Breast epithelium (tissue), 4 donors: ENCODE measurements at places on chromosomes 4 and X. TPM values are rescaled to one million over a fixed set of nuclear protein-coding genes. Genes with fewer than 3 reads are reported as not detected.
A peak's percentile ranks its signal among the peaks of the same experiment; 100 is the strongest.

DNA sequence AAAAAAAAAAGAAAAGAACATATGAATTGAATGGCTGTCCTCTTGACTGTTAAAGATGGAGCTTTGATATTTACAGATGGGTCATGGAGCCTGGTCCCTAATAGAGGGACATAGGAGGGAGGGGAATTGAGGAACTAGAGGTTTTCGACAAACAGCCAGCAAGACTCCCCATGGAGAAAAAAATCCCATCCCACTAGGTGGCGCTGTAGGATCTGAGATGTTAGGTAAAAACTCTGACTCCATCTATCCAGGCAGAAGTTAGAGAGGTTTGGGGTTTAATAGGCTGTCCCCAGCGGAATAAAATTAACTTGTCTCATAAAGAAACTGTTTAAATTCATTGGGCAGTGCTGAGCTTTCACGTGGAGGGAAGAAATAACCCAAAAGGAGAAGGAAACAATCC is 45.9 kb downstream of the HMGB2 start:
- no peaks in the 10 kb centered on the region for H3K36me3 ChIP-seq
- H3K27me3 ChIP-seq, result no peaks in the 10 kb centered on the region
- DNase-seq, result no peak
- no peak overlapping the region for H3K4me3 ChIP-seq
- no peaks in the 10 kb centered on the region for H3K4me1 ChIP-seq
- H3K27ac ChIP-seq, result no peak overlapping the region

- DNase-seq, result no peak
- H3K27me3 ChIP-seq, result no peaks in the 10 kb centered on the region
- no peak overlapping the region for H3K4me3 ChIP-seq
- H3K36me3 ChIP-seq, result no peaks in the 10 kb centered on the region
- H3K27ac ChIP-seq, result no peak overlapping the region
Observed at GRCh38 chr4:135564090-135564489, 1362.5 kb upstream of the PABPC4L start.

DNA sequence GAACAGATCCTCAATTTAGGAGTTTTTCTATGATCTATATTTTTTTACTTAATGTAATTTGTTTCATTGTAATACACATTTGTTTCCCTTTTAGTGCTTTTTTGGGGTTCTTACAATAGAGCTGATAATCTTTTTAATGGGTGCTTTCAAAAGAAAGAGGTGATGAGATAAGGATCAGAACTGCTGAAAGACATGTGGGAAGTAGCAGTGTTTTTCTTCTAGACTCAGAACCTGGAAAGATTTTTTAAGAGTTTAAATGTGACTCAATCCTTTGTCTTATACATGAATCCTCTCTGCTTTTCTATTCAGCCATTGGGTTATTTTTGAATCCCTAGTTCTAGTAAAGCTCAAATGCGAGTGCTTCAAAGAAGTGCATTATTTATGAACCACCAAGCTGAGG is 25.6 kb downstream of the UCHL1 start:
- no peaks in the 10 kb centered on the region for H3K4me1 ChIP-seq
- H3K4me3 ChIP-seq, result no peak overlapping the region
- no peak for DNase-seq
- no peaks in the 10 kb centered on the region for H3K36me3 ChIP-seq
- H3K27ac ChIP-seq, result no peak overlapping the region

DNA sequence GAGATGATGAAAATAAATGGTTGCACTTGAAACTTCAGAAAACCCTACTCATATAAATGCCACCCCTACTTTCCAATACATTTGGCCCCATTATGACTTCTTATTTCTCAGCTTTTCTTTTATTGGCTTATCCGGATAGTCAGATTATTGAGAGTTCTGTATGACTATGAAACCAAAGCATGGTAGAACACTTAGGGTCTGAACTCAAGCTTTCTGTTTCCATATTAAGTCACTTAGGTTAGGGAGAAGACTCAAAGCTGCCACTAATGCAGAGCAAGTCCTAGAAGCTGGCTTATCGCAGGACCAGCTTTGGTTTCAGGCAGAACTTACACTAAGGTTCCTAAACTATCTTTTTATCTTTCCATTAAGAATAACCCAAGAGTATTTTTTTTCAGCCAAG is 229.9 kb upstream of the CPEB2 start:
- H3K27ac ChIP-seq, result no peak overlapping the region
- H3K4me3 ChIP-seq, result no peak overlapping the region
- no peaks in the 10 kb centered on the region for H3K4me1 ChIP-seq
- H3K36me3 ChIP-seq, result no peaks in the 10 kb centered on the region

DNA sequence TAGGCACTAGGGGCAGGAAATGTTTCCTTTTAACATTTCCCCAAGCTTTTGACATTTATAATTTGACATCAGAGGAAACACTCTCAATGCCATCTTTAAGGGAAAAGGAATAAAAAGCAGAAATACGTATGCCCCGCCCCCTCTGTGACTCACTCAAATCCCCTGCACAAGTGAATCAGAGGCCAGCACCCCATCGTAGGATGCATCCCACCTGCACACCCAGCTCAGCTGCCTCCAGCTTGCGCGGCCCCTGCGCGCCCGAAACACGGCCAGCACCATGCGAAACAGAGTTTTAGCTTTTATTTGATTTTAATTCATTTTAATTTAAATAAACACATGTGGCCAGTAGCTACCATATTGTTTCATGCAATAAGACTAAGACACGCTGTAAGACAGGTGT is 29.5 kb downstream of the ABLIM2 start:
- DNase-seq, result no peak
- H3K4me1 ChIP-seq, result no peaks in the 10 kb centered on the region
- no peaks in the 10 kb centered on the region for H3K36me3 ChIP-seq
- H3K27me3 ChIP-seq, result no peaks in the 10 kb centered on the region

DNA sequence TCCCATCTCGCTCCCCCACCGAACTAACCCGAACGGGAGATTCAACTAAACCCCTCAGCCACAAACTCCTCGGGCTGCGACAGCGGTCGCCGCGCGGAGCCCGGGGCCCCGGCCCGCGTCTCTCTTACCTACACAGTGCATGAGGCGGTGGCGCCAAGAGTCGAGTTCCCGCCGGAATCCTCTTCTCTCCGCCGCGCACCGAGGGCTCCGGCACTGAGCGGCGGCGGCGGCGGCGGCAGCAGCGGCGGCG is 160 bp downstream of the LCORL start:
- H3K27ac ChIP-seq, result peak overlapping the region; percentile 95
- peak overlapping the region; percentile 94 for H3K4me3 ChIP-seq
- H3K36me3 ChIP-seq, result no peaks in the 10 kb centered on the region

- no peaks in the 10 kb centered on the region for H3K4me1 ChIP-seq
- no peaks in the 10 kb centered on the region for H3K27me3 ChIP-seq
- no peaks in the 10 kb centered on the region for H3K36me3 ChIP-seq
- no peak overlapping the region for H3K4me3 ChIP-seq
- H3K27ac ChIP-seq, result no peak overlapping the region
- no peak for DNase-seq
Observed at GRCh38 chr4:95957054-95957453, 117.2 kb downstream of the PDHA2 start.

GRCh38 chr4:3047464-3048286 is 26.7 kb downstream of the HTT-AS start:
- no peaks in the 10 kb centered on the region for H3K4me1 ChIP-seq
- H3K27me3 ChIP-seq, result no peaks in the 10 kb centered on the region
- H3K27ac ChIP-seq, result no peak overlapping the region

- H3K36me3 ChIP-seq, result no peaks in the 10 kb centered on the region
- no peak overlapping the region for H3K4me3 ChIP-seq
- no peaks in the 10 kb centered on the region for H3K27me3 ChIP-seq
Observed at GRCh38 chr4:182644683-182645050, 272.5 kb downstream of the DCTD start.

- H3K27me3 ChIP-seq, result no peaks in the 10 kb centered on the region
- no peak overlapping the region for H3K27ac ChIP-seq
- H3K36me3 ChIP-seq, result no peaks in the 10 kb centered on the region
- H3K4me3 ChIP-seq, result no peak overlapping the region
Observed at GRCh38 chrX:31199056-31199839, 127.4 kb upstream of the FTHL17 start.

- peaks cover 10% of the 10 kb centered on the region for H3K27me3 ChIP-seq
- DNase-seq, result no peak
- H3K27ac ChIP-seq, result no peak overlapping the region
Observed at GRCh38 chrX:22155126-22155525, 117.6 kb upstream of the CBLL2 start.

DNA sequence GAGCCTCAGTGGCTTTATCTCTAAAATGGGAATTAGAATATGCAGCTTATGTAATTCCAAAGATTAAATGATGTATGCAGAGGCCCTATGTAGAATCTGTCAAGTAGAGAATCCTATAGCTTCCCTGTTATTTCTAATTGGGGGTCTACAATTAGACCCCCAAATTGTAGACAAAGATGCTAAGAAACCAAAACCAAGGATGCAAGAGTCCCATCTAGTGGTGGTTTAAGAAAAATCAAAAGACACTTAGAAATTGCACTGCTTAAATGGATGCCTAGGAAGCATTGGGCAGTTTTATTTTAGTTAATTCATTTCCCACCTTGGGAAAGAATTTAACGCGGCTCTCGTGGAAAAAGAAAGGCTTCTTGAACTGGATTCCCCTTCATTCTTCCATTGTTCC is 115.2 kb downstream of the GABRA2 start:
- no peak for DNase-seq
- no peak overlapping the region for H3K27ac ChIP-seq
- H3K36me3 ChIP-seq, result no peaks in the 10 kb centered on the region
- no peaks in the 10 kb centered on the region for H3K27me3 ChIP-seq
- no peak overlapping the region for H3K4me3 ChIP-seq

DNA sequence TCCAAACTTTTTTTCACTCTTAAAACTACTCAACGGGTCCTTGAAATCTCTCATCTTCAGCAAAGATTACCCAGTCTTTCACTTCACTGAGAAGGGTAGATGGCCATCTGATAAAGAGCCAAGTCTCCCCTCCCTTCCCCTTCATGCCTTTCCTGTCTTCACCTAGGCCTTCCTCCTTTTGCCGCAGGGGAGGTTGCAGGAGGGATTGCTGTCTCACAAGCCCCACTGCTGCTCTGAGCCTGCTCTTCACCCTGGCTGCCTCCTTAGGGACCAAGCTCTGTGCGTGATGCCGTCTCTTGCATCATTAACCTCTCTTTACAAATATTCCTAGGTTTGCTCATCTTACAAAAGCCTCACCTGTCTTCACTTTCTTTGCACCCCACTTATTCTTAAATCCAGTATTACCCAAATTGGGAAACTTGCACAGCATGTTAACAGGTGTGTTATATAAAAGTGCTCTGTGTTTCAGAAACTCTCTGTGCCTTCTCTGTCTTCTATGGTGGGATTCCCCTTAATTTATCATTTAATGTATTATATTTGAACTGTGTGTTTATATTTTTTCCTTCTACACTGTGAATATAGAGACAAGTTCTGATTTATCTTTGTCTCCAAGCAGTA is 3.8 kb downstream of the ZFX start:
- H3K4me3 ChIP-seq, result peak overlapping the region; percentile 21
- no peaks in the 10 kb centered on the region for H3K4me1 ChIP-seq
- no peak for DNase-seq
- H3K36me3 ChIP-seq, result no peaks in the 10 kb centered on the region
- peak overlapping the region; percentile 52 for H3K27ac ChIP-seq
- no peaks in the 10 kb centered on the region for H3K27me3 ChIP-seq

DNA sequence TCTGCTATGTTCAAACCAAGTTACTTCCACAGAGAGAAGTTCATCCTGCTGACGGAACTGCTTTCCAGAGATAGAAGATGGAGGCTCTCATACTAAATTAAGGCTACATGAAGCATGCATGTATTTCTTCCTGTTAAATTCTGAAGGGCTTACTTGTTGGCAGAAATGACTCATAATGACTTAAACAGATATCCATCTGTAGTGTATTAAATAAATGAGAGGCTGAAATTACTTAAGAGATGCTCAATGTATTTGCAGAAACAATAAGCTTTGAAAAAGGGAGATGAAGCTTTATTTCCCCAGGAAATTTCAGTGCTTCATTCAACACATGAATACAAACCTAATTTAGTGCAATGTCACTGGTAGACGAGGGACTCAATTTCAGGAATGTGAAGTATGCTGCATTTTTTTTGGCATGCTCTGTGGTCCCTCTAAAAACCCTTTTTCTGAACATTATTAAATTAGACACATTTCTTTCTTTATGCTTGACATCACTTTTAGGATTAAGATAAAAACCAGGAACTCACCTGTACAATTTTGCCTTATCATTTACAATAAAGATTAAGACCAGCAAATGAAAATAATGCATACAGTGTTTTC is 759.1 kb upstream of the POU3F4 start:
- H3K4me3 ChIP-seq, result no peak overlapping the region
- DNase-seq, result no peak

GRCh38 chrX:11474576-11474975 is 181.4 kb downstream of the AMELX start:
- no peaks in the 10 kb centered on the region for H3K27me3 ChIP-seq
- H3K4me3 ChIP-seq, result no peak overlapping the region
- no peak overlapping the region for H3K27ac ChIP-seq
- no peaks in the 10 kb centered on the region for H3K4me1 ChIP-seq

- no peak overlapping the region for H3K4me3 ChIP-seq
- no peak for DNase-seq
- H3K4me1 ChIP-seq, result no peaks in the 10 kb centered on the region
- no peak overlapping the region for H3K27ac ChIP-seq
Observed at GRCh38 chr4:31275906-31276305, 555.7 kb downstream of the PCDH7 start.

GRCh38 chr4:127528302-127528701 is 104.5 kb upstream of the INTU start:
- no peak overlapping the region for H3K27ac ChIP-seq
- H3K27me3 ChIP-seq, result no peaks in the 10 kb centered on the region
- H3K36me3 ChIP-seq, result no peaks in the 10 kb centered on the region
- no peak for DNase-seq

Gene CAPN6
- total RNA-seq, result 5.9 TPM

Gene PRMT9
- total RNA-seq, result 7.8 TPM

Gene NUP62CL
- total RNA-seq, result 0.64 TPM

Gene MORF4L2
- 296 TPM for total RNA-seq

Gene CENPE
- total RNA-seq, result 1.3 TPM

Gene SHOX
- not detected for total RNA-seq

Gene TRO
- total RNA-seq, result 22.0 TPM

Gene MAGEA12
- not detected for total RNA-seq
